ENCODE measurements at places on chromosomes 1 and 21.

DNA sequence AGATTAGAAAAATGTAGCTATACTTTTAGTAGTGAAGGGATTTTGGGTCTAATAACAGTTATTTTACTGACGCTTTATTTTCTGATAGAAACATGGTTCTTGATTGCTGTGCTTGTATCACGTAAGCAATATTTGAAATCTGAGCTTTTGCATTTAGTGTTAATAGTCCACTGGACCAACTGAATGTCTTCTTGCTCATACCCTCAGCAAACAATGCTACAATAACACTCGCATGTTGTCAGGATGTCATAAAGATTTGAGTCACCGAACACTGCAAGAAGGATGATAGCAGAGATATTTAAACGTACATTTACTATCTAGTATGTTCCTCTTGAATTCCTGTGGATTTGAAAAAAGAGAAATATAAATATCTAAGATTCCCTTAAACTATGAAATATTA lies 7.5 kb downstream of the DYRK1A start:
- no peak for DNase-seq

GRCh38 chr1:119462964-119463363 lies 44.0 kb upstream of the HSD3B1 start:
- DNase-seq: no peak

- DNase-seq: no peak
These were observed 1165.1 kb upstream of the NCAM2 start for GRCh38 chr21:19833082-19833481.

- DNase-seq: no peak
These were observed 312.4 kb downstream of the HMCN1 start for GRCh38 chr1:186046437-186047211.

GRCh38 chr1:8228253-8228652 lies 89.7 kb upstream of the SLC45A1 start:
- DNase-seq: no peak

DNA sequence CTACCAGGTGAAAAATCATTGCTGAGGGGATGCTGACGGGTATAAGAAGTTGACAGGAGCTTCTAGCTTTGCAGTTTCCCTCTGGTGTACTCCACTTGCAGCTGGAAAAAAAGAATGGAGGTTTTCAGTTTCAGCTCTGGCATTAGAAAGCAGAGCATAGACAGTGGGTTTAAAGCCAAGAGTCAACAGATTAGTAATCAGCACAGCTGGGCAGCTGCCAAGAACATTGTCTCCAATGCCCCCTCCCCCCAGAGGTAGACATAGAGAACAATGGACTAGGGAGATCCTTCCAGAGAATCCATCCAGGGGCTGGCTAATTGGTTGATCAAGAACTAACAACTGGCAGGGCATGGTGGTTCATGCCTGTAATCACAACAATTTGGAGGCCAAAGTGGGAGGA lies 10.1 kb upstream of the ZBTB8B start:
- no peak for DNase-seq

- DNase-seq: no peak
These were observed 82.9 kb downstream of the TMEM53 start for GRCh38 chr1:44591381-44591780.

DNA sequence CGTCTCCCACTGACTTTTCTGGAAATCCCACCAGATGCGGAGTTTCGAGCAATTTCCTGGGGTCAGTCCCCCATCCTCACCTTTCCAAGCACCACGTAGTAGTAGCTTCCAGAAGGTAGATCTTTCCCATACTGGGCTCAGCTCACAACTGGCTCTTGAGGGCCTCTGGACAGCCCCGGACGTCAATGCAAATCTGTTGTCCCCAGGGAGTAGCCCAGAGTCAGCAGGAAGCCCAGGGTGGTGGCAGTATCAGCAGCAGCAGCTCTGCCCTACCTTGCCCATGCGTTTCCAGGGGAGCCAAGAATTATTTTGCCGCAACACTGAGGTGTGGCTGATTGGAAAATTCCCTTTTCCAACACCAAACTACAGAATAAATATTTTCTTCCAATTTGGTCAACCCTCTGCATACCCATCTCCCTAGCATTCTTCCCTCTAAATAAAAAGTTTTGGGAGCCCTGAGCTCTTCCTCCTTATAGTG lies 70.3 kb downstream of the CD46 start:
- DNase-seq: no peak

DNA sequence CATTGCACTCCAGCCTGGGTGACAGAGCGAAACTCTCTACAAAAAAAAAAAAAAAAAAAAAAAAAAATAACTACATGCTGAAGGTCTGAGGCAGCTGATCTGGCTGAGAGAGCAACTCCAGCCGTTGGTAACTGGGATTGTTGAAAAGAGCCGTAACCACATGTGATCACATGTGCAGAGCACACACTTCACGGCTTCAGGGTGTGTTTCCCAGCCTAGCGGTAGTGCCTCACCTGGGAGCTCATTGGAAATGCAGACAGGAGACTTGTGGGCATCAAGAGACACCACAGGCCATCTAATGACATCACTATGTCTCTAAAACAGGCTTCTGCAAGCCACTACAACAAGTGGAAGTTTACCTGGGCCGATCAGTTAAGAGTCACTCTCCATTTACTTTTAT lies 11.8 kb upstream of the OTUD7B start:
- DNase-seq: no peak

DNA sequence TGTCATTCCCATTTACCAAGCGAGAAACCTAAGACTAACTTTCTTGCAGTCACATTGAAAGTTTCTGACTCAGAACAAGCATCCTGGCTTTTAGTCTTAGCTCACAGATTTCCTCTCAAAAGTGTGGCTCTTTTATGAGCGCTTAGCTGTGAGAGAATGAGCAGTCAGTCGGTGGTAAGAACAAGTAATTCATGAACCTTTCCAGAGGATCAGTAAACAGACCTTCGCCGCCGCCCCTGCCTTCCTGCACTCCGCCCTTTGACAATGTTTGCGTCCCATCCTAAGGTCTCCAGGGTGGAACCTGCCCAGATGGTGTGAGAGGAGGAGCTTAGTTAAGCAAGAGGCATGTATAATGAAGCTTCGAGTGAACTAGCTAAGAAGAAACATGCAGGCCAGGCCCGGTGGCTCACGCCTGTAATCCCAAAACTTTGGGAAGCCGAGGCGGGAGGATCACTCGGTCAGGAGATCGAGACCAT lies 142.4 kb downstream of the GLUL start:
- peak; percentile 49 for DNase-seq
